NCI-H2107 (cell line): ENCODE measurements at places on chromosomes 2 and 18.

GRCh38 chr2:200777275-200777674 is 34.4 kb upstream of the BZW1 start:
- DNase-seq: no peak

DNA sequence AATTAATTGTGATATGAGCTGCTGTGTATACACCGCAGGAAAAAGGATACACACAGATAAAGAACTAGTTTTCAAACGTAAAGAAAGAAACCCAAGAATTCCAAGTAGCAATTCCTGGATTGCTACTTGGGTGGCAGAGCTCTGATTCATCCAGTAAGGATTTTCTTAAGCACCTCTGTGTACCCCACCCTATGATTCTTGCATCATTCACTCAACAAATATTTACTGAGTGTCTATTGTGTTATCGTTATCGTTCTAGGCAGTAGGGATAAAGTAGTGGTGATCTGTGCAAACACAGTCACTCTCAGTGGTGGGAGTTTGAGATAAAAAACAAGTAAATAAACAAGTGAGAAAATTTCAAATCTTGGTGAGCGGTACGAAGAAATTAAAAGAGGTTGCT is 4.9 kb upstream of the TMEM200C start:
- no peak for DNase-seq

- DNase-seq: peak; percentile 47
Observed at GRCh38 chr18:8501044-8501443, 108.2 kb upstream of the RAB12 start.

DNA sequence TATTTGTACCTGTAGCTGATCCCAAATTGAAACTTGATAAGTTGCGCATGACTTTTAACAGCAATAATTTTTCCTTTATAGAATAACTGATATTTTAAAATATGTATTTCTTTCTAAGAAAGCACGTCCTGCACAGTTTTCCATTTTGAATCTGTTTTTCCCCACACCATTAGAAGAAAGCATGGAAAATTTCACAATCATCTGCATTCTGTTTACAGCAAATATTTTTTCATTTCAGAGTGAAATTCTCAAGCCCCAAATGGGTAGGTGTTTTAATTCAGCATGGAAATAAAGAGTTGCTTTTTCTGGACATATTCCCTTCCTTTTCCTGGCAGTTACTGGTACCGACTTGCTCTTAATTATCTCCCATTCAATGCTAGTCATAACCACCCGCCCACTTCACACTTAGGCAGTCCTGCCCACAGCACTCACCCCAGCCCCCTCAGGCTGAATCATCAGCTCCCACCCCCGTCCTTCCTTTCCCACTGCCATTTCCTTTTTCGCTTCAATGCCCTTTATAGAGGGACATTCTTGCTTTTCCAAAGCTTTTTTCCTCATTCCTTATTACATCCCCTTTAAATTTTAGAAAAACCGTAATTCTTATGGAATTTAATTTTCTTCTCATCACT is 89.2 kb upstream of the GLS start:
- no peak for DNase-seq

DNA sequence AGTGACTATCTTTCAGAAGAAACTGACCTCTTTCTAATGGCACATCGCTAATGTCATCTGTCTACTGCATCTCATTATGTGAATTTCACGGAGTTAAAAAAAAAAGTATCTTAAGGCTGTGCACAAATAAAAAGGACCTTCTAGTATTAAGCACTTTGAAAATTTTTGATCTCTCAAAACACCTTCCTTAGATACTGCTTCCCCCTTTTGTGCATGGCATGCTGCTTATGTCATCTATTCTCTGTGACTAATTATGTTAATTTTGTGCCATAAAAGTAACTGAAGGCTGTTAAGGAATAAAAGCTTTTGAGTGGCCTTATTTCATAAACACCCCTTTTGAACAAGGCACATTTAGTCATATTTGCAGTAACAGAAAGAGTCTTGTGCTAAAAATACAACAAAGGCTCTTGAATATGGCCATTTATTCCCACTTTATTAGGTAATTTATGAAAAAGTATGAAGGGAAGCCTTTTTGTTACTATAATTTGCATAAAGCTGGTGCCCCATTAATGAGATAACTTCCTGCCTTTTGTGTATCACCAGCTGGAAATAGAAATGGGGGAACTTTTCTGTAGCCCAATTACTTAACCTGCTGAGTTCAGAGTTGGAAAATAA is 1412.0 kb upstream of the ZEB2 start:
- no peak for DNase-seq

GRCh38 chr2:32945286-32945685 is 1.5 kb upstream of the LTBP1 start:
- no peak for DNase-seq

DNA sequence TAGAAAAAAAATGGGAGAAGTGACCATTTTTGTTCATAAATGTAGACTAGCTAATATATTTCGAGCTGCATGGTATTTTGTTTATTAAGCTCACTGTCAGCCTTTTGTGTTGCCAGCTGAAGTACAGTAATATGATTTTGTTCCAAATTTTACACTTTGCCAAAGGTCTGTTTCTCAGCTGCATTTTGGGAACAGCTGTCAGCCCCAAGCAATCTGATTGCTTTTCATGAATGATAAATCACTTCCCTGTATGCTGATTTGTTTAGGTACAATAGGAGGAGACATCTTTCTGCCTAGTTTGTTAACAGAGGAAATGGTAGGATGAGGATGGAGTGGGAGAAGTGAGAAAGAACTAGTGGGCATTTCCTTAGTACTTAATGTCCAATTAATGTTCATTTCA is 79.3 kb downstream of the NABP1 start:
- DNase-seq: no peak

- DNase-seq: no peak
Observed at GRCh38 chr2:49971453-49971852, 817.1 kb upstream of the FSHR start.

DNA sequence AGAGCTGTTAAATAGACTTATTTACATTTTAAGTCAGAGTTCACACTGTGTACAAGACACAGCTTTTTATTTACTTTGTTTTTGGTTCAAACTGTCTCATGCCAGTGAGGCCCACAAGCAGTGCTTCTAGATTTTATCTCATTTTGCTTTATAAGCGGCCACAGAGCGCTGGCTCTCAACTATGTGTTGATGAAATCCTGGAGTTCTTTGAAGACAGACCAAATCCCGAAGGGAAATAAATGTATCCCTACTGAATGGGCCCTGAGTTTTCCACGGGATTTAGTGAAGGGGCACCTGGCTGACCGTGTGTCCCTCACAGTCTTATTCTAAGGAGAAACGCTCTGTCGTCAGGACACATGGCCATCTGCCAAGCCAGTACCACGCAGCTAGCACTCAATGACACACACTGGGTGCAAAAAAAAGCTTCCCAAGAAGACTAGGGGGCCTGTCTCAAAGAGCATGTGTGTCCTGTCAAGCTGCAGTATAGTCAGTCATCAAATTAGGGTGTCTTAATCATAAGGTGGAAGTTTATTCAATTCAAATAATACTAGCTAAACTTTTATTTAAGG is 23.4 kb downstream of the LYPD1 start:
- DNase-seq: no peak

DNA sequence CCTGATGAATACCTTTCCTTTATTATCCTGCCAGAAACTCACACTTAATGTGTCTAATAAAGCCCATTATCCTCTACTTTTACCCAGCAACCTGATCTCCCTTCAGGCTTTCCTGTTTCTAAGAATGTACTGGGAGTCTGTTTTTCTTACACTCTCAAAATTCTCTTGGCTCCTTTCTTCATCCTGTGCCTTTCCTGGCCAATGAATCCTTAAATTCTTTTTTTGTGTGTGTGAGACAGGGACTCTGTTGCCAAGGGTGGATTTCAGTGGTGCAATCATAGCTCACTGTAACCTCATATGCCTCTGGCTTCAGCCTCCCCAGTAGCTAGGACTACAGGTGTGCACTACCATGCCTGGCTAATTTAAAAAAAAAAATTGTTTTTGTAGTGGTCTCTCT is 72.7 kb downstream of the MAP2 start:
- DNase-seq: no peak

DNA sequence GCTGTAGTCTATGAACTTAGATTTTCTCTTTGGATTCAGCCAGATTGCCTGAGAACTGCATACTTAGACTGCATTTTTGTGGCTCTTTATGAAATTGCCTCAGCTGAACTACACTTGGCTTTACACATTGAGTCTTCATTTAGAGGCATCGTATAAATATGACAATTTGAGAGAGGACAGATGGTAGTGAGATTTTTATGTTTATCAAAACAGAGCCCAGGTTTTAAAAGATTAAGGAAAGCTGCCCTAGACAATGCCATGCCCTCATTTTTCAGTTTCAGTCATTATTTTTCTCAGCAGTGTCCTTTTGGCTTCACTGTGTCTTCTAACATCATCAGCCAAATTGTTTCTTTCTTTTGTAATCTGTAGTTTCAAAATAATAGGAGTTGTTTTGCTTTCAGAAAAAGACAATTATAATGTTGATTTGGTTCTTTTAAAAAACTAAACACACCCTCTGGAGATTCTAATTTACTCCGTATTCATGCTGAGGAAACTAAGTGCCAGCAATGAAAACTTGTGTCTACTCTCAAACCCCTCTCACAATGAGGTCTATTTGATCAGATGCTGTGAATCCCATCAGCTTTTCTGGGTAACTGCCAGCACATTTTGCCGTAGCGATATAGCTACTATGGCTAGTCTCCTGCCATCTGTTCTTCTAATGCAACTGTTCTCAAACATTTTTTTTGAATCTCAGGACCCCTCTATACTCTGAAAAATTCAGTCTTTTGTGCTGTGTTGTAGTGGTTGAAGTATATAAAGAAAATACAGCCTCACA is 46.2 kb downstream of the TWSG1 start:
- no peak for DNase-seq

- DNase-seq: no peak
Observed at GRCh38 chr2:28452534-28453081, 43.3 kb upstream of the PLB1 start.

- no peak for DNase-seq
Observed at GRCh38 chr2:144518748-144519596, 947 bp downstream of the ZEB2 start.

DNA sequence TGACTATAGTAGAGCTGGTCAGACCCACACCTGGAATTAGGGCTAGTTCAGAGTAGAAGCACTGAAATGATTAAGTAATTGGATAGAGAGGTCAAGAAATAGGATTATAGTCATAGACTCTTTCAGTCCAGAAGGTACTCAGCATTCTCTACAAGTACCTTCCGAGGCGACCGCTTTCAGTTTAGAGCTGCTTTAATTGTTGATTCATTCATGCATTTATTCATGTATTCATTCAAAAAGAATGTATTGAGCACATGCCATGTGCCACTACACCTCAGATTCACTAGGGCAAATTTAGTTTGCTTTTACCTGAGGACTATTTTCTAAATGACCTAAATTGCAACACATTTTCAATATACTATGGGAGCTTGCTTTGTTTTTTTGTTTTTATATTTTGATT is 48.7 kb downstream of the CRIM1 start:
- DNase-seq: no peak

GRCh38 chr2:219252900-219253752 is at the start of gene TUBA4B:
Gene TUBA4B (plus strand): TSS chr2:219253243. CDS start chr2:219253408, 165 bp downstream.
- DNase-seq: no peak

GRCh38 chr2:61632276-61633169 is 94.4 kb upstream of the XPO1 start:
- no peak for DNase-seq

DNA sequence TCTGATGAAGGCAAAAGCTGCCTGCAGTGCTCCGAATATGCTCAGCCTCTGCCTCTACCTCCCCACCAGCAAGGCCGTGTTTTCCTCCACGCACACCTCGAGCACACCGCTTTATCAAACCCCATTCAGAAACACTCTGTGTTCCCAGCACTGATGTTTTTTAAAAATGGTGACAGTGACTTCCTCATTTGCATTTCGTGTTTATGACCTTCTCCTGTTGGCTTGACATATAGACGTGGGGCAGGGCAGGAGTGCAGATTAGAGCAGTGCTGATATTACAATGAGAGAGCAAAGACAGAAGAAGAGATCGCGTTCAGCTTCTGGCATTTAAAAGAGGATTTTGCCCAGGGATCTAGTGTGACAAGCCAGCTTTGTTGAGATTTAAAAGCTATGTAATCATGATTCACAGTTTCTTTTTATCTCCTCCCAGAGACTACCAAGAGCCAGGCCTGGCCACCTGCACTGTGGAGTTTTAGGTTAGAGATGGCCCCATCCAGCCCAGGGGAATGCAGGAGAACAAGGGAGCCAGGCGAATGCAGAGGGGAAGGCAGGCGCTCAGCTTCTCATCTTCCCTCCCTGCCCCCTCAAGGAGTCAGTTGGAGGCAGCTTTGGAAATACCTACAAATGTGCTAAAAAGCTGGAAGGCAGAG is 61.5 kb upstream of the NEDD4L start:
- no peak for DNase-seq

DNA sequence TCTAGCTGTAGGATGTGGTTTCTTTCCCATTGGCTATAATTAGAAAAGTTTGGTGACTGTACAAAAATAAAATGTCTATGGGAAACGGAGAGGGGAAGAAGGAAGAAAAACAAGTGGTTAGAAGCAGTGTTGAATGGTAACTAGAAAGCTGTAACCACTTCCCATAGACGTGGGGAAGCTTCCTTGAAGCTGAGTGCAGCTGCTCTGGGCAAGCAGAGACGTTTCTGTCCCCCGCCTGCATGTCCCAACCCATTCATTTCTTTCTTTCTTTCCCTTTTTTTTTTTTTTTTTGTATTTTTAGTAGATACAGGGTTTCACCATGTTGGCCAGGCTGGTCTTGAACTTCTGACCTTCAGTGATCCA is 367.8 kb upstream of the HS6ST1 start:
- DNase-seq: no peak
